ENCODE measurements at places on chromosomes 11 and 22. TPM values are rescaled to one million over a fixed set of nuclear protein-coding genes. Genes with fewer than 3 reads are reported as not detected.

The IRAG1 gene
- not detected for total RNA-seq

The PRR5 gene
- 15.7 TPM for total RNA-seq

The C11orf87 gene
- total RNA-seq = not detected

The KCTD14 gene
- 1.7 TPM for total RNA-seq

The CD248 gene
- total RNA-seq = not detected

The CNIH2 gene
- total RNA-seq = 0.88 TPM

The HTR3B gene
- not detected for total RNA-seq

The NLRP10 gene
- total RNA-seq = not detected

The UBASH3B gene
- total RNA-seq = 49.4 TPM

The TREH gene
- total RNA-seq = not detected

The SOX6 gene
- total RNA-seq = not detected

The UPK3A gene
- not detected for total RNA-seq

The OR52N4 gene
- total RNA-seq = not detected

The SAA4 gene
- not detected for total RNA-seq

The CYTH4 gene
- total RNA-seq = 0.76 TPM

Data from A549 treated with ZK216348 at 1 μM for 4 hours (cell line).